ENCODE measurements at places on chromosomes 5 and 9. TPM values are rescaled to one million over a fixed set of nuclear protein-coding genes. Genes with fewer than 3 reads are reported as not detected.

The KIF24 gene
- total RNA-seq = 2.9 TPM

The CD72 gene
- total RNA-seq = 1.1 TPM

The FREM1 gene
- 0.56 TPM for total RNA-seq

The FAF2 gene
- 37.9 TPM for total RNA-seq

The STKLD1 gene
- 0.79 TPM for total RNA-seq

The PCDHGA3 gene
- total RNA-seq = 2.9 TPM

The ITGA1 gene
- total RNA-seq = 136 TPM

The TNC gene
- total RNA-seq = 48.6 TPM

The GZMA gene
- not detected for total RNA-seq

The SCAI gene
- total RNA-seq = 3.8 TPM

The ELOVL7 gene
- under 0.01 TPM for total RNA-seq

The FGF1 gene
- total RNA-seq = 8.5 TPM

The LTC4S gene
- 6.1 TPM for total RNA-seq

The SPINK4 gene
- total RNA-seq = not detected

The PRELID2 gene
- 44.0 TPM for total RNA-seq

The SLC45A2 gene
- total RNA-seq = 0.19 TPM

The ARAP3 gene
- total RNA-seq = 3.9 TPM

The ACTBL2 gene
- not detected for total RNA-seq

The DMRT3 gene
- not detected for total RNA-seq

The SERF1A gene
- total RNA-seq = 1.7 TPM

The CCL19 gene
- total RNA-seq = not detected

The SH3GL2 gene
- total RNA-seq = not detected

The PIP5K1B gene
- 0.06 TPM for total RNA-seq

The PTPDC1 gene
- total RNA-seq = 6.5 TPM

The PRR16 gene
- total RNA-seq = 3.7 TPM

The PCDHGC3 gene
- 83.4 TPM for total RNA-seq

Data from aortic smooth muscle cell (primary cell).